ENCODE measurements at places on chromosomes 2 and 18. TPM values are rescaled to one million over a fixed set of nuclear protein-coding genes. Genes with fewer than 3 reads are reported as not detected.
A peak's percentile ranks its signal among the peaks of the same experiment; 100 is the strongest.

CHRNG gene
- total RNA-seq, result not detected

HOXD13 gene
- total RNA-seq, result not detected

MC4R gene
- total RNA-seq, result not detected

FAM161A gene
- total RNA-seq, result 2.1 TPM

DNA sequence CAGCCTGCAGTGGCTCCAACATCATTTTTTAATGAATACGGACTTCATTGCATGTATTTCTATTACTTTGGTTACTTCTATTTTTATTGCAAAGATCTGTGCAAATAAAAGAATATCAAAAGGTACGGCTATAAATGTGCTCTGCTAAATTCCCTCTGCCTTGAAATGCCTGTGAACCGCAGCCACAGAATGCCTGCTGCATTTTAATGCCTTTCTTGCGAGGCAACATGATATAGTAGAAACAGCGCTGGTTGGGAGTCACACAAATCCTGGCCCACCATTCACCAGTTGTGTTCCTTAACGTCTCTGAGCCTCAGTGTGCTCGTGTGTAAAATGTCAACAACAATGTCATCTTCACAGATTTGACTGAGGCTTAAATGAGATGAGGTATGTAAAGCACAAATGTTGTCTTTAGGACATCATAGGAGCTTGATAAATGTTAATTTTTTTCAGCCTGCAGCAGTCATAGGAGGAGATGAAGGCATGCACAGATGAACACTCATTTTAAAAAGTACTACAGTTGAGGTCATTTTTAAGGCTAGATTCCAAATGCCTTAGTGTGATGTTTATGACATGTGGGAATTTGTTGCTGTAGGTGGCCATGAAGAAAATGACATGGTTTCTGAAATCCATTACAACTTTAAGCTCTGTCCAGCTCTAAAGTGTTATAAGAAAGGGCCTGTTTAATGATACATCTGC is 187.6 kb upstream of the NRP2 start:
- no peak for DNase-seq

DNA sequence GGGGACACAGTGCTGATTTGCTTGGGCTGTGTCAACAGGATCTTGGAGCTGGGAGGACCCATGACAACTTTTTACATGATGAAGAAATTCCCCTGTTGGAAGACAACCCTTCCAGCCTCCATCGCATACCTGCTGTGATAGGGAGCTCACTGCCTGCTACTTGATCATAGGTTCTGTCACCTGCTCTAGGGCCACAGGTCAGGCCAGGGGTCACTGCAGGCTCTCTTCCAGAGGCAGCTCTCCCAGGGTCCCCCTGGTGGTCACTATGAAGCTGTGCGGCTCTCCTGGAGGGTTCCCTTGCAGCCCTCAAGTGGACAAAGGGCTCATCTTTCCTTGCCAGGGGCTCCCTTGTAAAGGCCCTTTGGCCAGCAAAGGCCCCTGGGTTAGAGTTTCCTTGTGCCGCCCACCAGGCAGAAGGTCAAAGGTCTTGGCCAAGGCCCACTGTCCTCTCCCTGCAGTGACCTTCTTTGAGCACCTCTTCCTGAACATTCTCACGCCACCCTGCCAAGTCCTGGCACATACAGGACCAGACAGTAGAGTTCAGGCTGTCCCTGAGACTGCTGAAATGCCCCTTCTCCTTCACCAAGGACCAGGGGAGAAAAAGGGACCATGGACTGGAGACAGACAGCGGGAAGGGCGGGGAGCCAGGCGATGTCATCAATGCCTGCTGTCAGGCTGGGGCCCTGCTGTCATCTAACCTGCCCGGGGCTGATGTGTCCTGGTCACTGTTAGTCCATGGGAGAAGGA is 345.1 kb downstream of the DYSF start:
- no peak for DNase-seq

GRCh38 chr2:38892819-38893218 is 3.1 kb downstream of the ARHGEF33 start:
- DNase-seq, result no peak

GRCh38 chr2:7044253-7045250 is 127.3 kb downstream of the RNF144A start:
- peak; percentile 38 for DNase-seq

DNA sequence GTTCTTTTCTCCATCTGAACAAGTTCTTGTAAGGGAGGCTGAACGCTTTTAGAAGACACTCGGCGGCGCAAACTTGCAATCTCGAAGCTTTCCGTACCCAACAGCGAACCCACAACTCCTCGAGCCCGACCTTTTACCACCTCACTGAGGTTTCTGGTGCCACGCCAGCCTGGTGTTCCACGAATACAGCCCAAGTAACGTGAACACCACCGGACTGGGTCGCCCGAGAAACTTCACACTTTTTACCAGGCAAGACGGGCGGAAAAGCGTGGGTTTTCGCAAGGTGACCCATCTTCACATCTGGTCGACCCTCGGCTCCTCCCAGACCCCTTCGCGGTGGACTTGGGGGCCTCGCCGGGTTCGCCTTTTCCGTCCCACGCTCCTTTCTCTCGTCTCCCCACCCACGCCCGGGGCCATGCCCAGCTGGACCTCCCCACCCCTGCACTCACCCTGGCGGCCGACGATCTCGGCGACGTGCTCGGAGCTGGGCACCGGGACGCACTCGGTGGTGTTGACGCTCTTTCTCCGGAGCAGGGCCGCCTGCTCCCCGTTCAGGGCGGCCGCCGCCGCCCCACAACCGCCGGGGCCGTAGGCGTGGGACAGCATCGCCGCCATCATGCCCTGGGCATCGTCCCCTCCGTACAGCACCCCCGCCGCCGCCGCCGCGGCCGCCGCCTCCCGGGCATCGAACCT is 1.2 kb downstream of the MEX3C start:
- DNase-seq, result peak; percentile 16

- no peak for DNase-seq
These were observed 88.1 kb upstream of the SLC8A1 start for GRCh38 chr2:40540026-40540425.

- no peak for DNase-seq
These were observed 39.2 kb downstream of the UNC50 start for GRCh38 chr2:98647636-98648035.

GRCh38 chr2:182597570-182598295 is 118.3 kb upstream of the DNAJC10 start:
- no peak for DNase-seq

DNA sequence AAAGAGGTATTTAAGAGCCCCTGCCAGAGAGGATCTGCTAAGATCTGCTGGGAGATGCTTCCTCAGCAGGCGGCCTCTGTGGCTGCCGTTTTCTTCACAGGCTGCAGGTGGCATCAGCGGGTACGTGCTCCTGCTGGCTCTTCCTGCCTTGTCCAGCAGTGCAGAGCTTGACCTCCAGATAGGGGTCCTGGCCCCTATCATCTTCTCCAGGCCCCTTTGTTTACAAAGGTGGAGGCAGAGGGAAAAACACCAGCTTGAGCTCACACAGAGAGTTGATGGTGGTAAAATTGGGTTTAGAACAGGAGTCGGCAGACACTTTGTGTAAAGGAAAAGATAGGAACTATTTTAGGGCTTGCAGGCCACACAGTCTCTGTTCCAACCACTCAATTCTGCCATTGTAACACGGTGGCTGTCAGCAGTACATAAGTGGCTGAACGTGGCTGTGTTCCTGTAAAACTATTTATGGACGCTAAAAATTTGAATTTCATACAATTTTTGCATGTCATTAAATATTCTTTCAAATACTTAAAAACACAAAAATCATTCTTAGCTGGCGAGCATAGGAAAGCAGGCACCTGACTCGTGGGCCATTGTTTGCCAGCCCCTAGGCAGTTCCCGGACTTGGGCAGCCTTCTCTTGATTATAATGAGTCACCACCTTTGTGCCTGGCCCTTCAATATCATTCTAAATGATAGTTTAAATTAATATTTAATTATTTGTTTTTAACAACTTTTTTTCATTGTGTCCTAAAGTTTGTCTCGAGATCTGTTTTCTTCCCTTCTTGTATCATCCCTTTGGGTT is 98.2 kb upstream of the B3GNT7 start:
- DNase-seq, result no peak

GRCh38 chr18:51038110-51038509 is 8.1 kb downstream of the SMAD4 start:
- DNase-seq, result no peak

DNA sequence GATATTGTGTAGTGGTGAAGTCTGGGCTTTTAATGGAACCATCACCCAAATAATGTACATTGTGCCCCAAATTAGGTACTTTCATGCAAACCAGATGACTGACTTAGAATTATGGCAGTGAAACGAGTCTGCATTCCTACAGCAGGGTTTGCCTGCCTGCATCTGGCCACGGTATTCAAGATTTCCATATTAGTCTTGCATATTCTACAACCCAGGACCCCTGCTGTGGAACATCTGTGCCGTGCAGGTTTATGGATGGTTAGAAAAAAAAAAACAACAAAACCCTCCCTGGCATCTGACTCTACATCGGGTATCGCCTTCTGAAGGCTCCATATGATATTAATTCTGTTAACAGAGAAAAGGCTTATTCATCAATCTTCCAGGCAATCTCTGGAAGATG is 394.8 kb downstream of the DCDC2C start:
- no peak for DNase-seq

DNA sequence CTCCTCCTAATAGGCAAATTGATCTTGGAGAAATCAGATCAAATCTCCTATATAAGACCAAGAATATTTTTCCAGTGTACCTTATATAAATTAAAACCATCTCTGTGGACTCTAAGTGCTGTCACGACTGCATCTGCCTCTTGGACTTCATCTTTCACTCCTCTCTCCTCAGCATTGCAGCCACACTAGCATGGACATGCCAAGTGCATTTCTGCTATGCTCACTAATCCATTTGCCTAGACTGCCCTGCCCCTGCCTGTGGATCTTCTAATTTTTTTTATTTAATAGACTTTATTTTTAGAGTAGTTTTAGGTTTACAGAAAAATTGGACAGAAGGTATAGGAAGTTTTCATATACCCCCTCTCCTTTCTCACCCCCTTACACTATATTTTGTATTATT is 146.7 kb upstream of the VWC2L start:
- DNase-seq, result no peak

GRCh38 chr2:181320638-181321037 is 136.5 kb upstream of the ITGA4 start:
- no peak for DNase-seq

DNA sequence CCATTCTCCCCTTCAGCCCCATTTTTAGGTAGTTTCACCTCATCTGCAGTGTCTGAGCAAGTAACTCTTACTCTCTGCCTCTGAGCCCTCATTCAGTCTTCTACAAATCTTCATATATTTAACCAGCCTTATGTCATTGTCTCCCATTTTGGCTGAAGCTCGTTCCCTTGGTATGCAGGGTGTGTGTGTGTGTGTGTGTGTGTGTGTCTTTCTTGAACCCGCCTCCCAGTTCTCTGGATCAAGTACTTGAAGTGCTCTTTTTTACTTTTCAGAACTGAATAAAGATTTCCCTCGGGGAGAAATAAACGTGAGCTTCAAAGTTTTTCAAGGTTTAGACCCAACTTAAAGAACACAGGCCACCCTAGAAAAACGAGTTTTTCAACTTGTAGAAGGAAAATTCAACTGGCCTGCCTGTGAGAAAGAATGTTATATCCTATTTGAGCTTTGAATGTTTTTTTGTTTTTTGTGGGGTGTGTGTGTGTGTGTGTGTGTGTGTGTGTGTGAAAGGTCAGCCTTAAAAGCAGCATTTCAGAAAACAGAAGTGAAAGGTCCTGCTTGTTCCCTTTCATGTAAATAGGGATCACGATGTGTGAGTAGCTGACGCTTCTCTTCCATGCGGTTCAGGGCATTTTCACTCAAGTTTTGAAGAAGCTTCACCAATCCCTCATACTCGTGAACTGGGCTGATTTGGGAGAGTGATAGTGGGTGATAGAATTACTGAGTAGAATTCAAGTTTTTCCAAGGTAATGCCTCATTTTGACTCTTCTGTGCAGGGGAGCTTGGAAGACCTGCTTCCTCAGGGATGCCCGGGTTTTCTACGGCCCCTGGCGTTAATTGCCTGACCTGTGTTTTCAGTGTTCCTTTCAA is 50.6 kb upstream of the EML6 start:
- DNase-seq, result no peak

- DNase-seq, result no peak
These were observed 262.8 kb upstream of the CHST9 start for GRCh38 chr18:27447930-27448329.

GRCh38 chr2:15041429-15041837 is 408.9 kb downstream of the LRATD1 start:
- DNase-seq, result no peak

- no peak for DNase-seq
These were observed 7.7 kb downstream of the ITGB1BP1 start for GRCh38 chr2:9415516-9416169.
